Anterior cingulate cortex (tissue), 58 donors: ENCODE measurements at places on chromosomes 6 and 20.

GRCh38 chr6:160172704-160173103 is 51.1 kb downstream of the SLC22A1 start:
- DNase-seq, result no peak

- no peak for DNase-seq
Measured at GRCh38 chr6:106966229-106966628, 8.3 kb downstream of the CD24 start.

DNA sequence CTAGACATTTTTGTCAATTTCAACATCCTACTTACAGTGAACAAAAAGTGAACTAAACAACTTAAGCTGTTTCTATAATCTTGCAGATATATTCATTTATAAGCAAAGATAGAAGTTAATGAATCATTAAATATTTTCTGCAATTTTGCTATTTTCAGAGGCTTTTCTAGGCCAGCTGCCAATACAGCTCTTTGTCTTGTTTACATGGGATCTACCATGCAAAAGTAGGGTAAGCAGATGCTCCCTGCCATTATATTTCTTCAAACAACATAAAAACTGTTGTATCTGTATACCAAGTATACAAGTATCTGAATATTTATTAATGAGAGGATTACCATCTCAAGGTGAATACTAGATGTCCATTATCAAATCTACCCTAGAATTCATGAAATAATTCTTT is 15.4 kb downstream of the PNISR start:
- DNase-seq, result no peak

DNA sequence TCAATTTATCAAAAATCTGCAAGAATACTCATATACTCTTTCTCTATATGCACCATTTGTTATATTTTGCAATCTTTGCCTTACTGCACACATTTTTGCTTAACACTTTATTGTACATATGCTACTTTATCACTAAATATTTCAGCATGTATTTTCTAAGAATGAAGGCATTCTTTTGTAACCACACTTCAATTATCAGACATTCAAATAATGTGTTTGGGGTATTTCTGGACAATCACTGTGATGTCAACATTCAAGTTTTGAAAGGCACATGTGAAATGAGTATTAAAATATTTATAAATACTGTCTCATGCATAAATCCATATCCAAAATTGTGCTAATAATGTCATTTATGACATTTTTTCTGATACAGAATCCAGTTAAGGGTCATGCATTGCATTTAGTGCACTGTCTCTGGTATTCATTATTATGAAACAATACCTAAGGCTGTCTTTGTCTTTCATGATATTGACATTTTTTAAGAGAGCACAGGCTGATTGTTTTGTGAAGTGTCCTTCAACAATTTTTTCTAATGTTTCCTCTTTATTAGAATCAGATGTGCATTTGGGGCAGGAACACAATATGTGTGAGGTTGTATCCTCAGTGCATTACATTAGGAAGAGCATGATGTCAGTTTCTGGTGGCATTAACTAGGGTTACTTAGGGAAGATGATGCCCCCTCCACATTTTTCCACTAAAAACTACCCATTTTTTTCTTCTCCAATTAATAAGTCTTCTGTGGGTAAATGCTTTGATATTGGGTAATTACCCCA is 105.7 kb downstream of the MTFR2 start:
- no peak for DNase-seq

- no peak for DNase-seq
Measured at GRCh38 chr6:112802144-112802543, 455.0 kb downstream of the RFPL4B start.

DNA sequence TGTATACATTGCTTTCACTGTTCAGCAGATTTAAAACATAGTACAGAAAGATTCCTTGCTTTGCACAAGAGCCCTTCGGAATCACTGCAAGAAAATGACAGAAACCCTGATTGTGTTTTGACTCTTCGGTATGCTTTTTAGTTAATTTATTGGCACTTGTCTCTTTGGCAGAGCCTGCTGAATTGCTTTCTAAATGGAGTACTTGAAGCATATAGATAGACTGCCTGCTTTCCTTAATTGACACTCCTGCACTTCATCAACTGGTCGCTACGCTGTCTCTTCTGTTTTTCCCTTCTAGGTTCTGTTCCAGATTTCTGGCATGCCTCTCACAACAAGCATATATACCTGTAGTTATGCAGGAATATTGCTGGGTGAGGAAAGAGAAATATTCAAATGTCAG is 22.4 kb upstream of the RBM24 start:
- DNase-seq, result no peak

DNA sequence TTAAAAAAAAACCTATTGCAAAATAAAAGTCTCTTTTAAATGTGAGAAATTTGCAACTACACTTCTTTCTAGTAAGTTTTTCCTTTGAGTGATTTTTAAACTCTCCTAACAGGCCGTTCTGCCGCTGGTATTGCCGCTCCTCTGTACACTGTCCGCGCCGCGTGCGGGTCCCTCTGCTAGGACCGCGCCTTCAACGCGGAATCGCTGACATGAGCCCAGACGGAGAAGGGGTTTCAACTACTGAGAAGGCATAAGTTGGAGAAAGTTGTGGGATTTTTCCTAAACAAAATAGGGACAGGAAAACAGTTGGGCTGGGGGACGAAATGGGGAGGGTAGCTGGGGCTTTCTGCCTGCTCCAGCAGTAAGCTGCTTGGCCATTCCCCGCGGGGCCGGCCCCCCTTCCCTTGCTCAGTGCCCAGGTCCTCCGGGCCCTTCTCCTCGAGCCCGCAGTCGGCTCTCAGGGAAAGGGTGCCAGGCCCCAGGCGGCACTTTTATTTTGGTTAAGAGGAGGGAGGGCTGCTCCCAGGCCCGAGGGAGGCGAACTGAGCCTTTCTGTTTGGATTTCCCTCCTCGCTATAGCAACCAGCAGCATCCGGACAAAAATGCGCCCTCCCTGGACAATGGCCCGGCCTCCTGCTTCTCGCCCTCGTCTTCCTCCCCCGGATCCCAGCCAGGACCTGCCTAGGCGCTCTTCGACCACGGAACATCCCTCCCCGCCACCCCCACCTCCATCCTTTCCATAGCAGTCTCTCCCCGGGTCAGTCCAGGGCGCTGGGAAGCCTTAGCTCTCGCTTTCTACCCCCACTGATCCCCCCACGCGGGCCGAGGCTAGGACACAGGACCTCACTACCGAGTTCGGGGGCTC is 6.8 kb upstream of the POU3F2 start:
- peak; percentile 84 for DNase-seq

DNA sequence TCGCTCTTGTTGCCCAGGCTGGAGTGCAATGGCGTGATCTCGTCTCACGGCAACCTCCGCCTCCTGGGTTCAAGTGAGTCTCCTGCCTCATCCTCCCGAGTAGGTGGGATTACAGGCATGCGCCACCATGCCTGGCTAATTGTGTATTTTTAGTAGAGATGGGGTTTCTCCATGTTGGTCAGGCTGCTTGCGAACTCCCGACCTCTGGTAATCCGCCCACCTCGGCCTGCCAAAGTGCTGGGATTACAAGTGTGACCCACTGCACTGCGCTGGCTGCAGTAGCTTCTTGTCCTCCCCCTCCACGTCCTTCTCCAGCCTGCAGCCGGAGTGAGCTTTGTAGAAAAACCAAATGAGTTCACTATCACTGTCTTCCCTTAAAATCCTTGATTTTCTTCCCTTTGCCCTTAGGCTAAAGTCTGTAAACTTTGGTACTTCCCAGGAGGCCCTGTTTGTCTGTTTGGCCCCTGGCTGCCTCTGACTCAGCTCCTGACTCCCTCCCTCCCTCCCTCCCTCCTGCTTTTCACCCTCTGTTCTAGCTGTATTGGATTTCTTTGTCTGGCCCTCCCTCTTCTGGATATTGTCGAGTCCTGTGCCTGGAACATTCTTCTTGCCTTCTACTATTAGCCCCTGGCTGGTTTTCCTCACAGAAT is 12.9 kb downstream of the PARD6B start:
- no peak for DNase-seq

DNA sequence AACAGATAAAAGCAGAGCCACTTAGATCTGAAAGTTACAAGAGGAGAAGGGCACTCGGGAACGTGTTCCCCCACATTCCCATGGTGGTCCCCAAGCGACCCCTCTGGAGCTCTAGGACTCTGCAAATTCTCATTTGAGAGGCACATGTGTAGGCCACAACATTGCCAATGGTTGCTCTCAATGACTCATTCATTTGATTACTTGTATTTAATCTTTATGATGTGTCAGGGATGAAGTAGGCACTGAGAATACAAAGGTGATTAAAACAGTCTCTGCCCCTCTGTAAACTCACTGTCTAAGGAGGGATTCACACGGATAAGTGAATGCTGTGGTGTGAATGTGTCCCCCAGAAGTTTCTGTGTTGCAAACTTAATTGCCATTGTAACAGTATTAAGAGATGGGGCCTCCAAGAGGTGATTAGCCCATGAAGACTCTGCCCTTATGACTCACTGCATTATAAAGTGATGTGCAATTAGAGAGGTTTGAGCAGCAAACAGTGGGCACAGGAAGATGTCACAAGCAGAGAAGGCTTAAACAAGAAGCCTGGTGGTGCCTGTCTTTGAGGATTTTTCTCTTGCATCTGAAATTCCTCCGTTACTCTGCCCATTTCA is 34.0 kb upstream of the TRAM2 start:
- no peak for DNase-seq

- DNase-seq, result no peak
Measured at GRCh38 chr6:3165631-3166534, 8.5 kb upstream of the TUBB2A start.

- DNase-seq, result peak; percentile 58
Measured at GRCh38 chr6:28985462-28986164, 19.5 kb downstream of the ZNF311 start.

DNA sequence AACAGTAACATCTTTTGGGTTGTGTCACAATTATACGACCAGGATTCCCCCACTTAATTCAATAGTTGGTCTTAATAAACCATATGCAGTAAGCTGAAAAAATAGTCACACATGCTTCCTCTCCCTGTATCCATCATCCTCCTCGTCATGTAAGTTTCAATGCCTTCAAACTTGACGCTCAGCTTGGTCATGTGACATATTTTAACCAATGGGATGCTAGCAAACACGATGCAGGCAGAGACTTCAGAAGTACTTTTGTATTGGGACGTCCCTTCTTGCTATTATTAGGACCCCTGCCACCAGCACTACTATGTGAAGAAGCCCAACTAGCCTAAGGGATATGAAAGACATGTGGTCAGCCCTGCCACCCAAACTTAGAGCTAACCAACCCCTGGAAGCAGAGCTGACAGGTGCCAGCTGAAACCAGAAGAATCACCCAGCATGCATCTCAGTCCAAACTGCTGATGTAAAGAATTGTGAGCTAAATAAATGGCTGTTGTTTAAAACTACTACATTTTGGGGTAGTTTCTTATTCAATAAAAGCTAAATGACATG is 49.3 kb downstream of the CGA start:
- no peak for DNase-seq

DNA sequence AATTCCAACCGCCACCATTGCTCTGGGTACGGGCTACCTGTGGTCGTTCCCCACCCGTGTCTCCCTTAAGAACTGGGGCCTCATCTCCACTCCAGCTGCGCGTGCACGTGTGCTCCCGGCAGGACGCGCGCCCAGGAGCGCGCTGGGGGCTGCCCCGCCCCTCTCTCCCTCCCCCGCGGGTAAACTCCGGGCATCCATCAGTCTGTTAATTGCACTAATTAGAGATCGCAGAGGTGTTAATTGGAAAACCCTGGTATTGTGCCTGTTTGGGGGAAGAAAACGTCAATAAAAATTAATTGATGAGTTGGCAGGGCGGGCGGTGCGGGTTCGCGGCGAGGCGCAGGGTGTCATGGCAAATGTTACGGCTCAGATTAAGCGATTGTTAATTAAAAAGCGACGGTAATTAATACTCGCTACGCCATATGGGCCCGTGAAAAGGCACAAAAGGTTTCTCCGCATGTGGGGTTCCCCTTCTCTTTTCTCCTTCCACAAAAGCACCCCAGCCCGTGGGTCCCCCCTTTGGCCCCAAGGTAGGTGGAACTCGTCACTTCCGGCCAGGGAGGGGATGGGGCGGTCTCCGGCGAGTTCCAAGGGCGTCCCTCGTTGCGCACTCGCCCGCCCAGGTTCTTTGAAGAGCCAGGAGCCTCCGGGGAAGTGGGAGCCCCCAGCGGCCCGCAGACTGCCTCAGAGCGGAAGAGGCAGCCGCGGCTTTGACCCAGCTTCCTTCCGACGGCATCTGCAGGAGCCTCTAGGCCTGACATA is 14.4 kb downstream of the FOXP4 start:
- DNase-seq, result peak; percentile 25

- no peak for DNase-seq
Measured at GRCh38 chr6:20313051-20313450, 88.6 kb upstream of the E2F3 start.

DNA sequence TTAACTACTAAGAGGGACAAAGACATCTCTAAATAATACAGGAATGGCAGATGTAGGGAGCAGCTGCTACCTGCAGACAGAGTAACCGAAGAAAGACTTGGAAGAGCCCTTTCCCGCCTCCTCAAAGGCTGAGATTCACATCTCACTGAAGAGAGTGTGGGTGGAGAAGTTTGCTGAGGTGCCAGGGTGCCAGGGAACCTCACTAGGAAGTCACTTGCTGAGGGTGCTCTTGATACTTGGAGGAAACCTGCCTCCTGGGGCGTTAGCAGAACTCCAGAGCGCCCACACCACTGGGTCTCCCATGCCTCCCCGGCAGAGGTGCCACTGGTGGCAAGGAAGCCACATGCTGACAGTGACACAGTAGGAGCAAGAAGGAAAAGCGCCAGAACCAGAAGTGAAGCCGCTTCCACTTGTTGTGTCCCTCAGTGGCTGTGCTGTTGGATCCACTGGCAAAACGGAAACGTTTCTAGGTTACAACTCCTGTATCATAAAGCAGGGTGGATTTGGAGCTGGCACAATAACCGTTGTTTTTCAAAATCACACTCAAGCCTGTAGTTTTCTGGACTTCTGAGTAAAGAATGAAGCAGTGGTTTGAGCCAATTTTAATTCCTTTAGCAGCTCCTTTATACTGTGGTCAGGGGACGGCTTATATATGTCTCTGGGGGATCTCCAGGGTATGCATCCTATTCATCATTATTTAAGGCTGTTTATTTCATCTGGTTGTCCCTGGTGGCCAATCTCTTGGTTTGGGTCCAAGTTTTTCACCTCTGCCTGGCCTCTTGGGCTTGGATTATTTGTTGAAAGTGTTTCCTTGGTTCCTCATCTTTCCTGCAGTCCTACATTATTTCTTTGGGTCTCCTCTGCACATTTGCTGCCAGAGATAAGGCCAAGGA is 64.5 kb downstream of the CDC5L start:
- DNase-seq, result no peak

DNA sequence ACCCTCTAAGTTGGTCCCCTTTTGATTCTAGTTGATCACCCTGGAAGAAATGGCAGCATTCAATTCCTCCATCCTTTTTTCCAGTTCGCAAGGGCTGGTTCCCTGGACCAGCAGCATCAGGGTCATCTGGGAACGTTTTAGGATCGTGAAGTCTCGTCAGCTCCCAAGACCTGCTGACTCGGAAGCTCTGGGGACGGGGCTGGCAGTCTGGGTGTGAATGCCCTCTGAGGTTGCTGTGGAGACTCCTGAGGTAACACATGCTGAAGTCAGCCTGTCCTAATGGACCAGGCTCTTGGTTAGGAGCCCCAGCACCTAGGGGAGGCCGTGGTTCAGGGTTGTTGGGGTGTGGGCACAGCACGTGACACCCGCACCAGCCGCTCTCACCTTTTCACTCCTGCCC is 164.1 kb downstream of the SYNDIG1 start:
- no peak for DNase-seq

GRCh38 chr6:140236732-140237131 is 862.3 kb upstream of the CITED2 start:
- DNase-seq, result no peak

GRCh38 chr20:36666181-36666740 is 20.3 kb upstream of the SLA2 start:
- DNase-seq, result no peak

GRCh38 chr20:7980332-7981046 is 39.1 kb downstream of the TMX4 start:
- peak; percentile 1 for DNase-seq

GRCh38 chr20:44969300-44969894 is 3.1 kb downstream of the STK4 start:
- no peak for DNase-seq
